ENCODE measurements at places on chromosomes 12 and 14.

- DNase-seq = no peak
Observed at GRCh38 chr12:47080725-47081502, 1.2 kb upstream of the AMIGO2 start.

DNA sequence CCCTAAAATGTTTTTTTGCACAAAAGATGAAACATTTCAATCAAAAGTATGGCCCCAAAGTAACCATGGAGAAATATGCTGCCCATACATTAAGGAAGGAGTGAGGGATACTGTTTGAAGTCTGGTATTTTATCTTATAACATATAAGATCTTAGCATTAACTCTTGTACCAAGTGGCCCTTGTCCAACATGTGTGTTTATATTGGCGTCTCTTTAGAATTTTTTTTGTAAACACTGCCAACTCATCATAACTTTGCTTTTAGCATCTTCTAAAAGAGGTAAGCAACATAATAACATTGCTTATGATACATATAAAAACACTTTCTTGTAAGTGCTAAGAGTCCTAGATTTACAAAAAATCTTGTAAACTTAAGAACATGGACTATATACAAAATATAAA is 419.7 kb downstream of the ADAMTS20 start:
- DNase-seq = no peak

DNA sequence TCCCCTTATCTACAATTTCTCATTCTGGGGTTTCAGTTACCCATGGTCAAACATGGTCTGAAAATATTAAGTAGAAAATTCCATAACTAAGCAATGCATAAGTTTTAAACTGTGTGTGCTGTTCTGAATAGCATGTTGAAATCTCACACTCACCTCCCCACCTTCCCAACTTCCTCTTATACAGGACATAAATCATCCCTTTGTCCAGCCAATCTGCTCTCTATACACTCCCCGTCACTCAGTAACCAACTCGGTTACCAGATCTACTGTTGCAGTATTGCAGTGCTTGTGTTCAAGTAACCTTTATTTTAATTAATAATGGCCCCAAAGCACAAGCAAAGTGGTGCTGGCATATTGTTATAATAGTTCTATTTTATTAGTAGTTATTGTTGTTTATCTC is 420.5 kb downstream of the GXYLT1 start:
- no peak for DNase-seq

GRCh38 chr12:125124320-125124966 is 59.2 kb downstream of the AACS start:
- no peak for DNase-seq

- no peak for DNase-seq
Observed at GRCh38 chr12:51028126-51028812, 2.1 kb upstream of the SLC11A2 start.

GRCh38 chr14:50772412-50772811 is 58.5 kb downstream of the NIN start:
- no peak for DNase-seq

DNA sequence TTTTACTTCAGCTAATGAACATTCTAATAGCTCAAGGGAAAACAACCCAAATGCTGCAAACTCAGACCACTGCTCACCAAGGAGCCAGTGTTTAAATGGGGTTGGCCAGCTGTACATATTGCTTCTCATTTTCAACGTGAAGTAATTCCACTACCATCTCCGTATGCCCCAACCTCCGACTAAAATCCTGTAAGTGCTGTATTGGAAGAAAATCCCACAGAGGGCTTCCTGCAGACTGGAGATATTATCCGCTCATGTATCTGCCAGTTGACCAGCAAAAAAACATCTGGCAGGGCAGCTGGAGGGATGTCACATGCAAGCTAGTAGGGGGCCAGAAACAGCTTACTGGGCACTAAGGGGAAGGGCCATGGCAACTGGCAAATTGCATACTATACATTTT is 485.0 kb downstream of the SNAPC1 start:
- no peak for DNase-seq

DNA sequence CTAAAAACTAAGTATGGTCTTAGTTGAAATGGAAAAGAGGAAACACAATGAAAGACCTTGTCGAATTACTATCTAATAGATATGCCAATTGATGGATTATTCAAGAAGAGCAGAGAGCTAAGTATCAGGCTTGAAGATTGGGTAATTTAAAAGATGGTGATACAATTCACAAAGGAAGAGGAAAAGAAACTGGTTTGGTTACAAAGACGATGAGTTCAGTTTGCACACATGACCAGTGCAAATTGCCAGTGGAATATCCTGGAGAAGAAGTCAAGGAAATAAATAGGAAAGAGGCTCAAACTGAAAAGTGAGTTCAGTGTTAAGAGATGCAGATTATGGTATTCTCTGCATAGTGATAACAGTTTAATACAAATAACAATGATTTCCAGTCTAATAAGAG is 2.5 kb upstream of the RAP1B start:
- DNase-seq = no peak

DNA sequence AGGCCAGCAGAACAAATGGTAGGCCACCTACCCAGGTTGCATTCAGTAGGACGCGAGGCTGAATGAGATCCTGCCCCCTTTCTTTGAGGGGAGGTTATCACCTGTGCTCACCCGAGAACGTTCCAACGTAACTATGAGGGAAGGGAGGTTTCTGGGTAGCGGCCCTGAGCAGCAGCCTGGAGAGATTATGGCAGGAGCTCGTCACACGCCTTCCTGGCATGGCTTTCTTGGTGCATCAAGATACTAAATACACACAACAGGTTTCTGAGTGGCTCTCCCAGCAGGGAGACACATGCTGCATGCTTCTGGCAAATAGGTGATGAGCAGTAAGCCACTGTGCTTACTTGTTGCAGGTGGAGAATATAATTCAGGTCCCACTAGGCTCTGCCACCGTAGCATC is 147.7 kb downstream of the CALM1 start:
- no peak for DNase-seq

- DNase-seq = no peak
Observed at GRCh38 chr14:84998216-84998615, 531.7 kb upstream of the FLRT2 start.

DNA sequence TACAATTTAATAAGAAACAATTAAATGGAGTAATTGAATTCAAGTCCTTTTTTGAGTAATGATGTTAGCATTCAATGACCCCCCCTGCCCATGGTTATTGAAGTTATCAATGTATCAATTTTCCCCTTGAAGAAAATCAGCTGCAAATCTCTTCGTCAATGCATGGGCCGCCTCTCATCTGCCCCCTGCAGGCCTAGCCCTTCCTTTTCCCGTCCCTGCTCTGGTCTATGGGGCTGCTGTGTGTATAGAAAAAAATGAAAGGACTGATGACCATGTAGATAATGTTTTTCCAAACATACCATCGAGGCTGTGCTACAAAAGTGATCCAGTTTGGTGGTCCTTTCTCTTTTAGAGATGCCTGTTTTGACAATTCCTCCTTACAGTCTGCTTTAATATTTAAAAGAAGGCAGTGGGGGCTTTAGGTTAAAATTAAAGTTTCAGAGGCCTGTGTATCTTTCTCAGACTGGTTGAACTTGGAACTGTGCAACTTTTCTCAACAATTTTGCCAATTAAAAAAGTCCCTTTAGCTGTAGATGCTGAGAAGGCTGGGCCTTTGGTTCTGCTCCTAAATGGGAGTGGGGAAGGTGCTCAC is 98.4 kb downstream of the APAF1 start:
- DNase-seq = no peak

GRCh38 chr14:95500772-95501401 is 15.6 kb downstream of the SYNE3 start:
- no peak for DNase-seq

GRCh38 chr14:91464615-91465205 is 45.4 kb downstream of the PPP4R3A start:
- DNase-seq = no peak

DNA sequence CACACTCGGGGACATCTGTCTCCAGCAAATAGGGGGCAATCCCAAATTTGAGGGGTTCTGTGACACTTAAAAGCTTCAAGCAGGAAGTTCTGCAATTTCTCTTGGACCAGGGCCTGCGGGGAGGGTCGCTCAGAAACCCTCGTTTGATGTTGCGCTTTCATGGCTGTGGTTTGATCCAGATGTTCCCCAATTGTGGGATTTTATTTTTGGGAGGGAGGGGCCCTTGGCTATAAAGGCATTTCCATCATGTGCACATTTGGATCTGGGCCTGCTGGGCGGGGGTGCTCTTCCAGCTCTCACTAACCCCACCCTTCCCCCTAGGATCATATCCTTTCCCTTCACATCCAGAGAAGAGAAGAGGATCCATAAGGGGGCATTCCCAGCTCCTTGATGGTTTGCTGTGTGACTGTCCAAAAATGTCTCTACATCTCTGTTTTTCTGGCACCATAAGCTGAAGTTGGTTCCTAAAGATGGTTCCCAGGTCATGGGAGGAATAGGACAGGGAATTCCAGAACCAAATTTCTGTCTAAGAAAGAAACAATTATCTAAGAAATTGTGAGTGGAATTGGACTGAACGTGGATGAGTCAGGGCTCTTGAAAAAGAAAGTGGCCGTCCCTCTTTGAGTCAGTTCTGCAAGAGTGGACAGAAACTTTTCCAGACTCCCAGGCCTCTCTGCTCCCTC is 47.2 kb downstream of the SMUG1 start:
- no peak for DNase-seq

- DNase-seq = no peak
Observed at GRCh38 chr12:10667581-10667980, 6.3 kb downstream of the STYK1 start.

- no peak for DNase-seq
Observed at GRCh38 chr12:109946913-109947312, 46.8 kb downstream of the TCHP start.

GRCh38 chr12:3458041-3458440 is 33.0 kb upstream of the PRMT8 start:
- no peak for DNase-seq

- no peak for DNase-seq
Observed at GRCh38 chr14:37900561-37900960, 305.1 kb downstream of the TTC6 start.

DNA sequence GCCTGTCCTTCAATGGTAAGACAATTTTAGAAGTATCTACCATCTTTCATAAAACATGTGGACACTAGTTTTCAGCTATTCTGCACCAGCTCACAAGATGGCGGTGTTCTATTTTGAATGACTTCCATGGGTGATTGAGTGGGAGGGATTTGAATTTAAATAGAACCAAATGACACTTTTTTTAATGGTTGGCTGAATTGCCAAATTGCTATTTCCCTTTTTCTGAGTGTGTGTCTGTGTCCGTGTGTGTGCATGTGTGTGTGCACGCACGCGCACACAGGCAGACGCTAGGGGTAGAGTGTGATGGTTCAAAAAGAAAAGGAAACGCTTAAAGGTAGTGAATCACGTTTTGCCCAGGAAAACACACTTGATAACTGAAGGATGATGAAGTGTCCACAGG is 362.6 kb downstream of the DAD1 start:
- DNase-seq = no peak

DNA sequence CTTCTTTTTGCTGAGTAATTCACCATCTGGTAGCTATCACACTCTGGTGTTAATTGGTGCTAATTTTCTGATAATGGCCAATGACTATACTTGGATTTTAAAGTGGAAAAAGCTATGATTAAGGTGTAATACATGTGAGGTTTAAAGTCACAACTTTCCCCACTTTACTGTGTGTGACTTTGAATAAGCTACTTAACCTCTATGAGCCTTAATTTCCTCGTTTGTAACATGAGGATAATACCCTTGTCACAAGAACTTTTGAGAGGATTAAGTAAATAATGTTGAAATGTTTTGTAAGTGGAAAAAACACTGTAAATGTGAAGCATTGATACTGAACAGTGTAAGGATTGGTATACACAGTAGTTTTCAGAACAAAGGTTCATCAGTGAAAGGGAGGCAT is 65.3 kb downstream of the MSRB3 start:
- DNase-seq = no peak

DNA sequence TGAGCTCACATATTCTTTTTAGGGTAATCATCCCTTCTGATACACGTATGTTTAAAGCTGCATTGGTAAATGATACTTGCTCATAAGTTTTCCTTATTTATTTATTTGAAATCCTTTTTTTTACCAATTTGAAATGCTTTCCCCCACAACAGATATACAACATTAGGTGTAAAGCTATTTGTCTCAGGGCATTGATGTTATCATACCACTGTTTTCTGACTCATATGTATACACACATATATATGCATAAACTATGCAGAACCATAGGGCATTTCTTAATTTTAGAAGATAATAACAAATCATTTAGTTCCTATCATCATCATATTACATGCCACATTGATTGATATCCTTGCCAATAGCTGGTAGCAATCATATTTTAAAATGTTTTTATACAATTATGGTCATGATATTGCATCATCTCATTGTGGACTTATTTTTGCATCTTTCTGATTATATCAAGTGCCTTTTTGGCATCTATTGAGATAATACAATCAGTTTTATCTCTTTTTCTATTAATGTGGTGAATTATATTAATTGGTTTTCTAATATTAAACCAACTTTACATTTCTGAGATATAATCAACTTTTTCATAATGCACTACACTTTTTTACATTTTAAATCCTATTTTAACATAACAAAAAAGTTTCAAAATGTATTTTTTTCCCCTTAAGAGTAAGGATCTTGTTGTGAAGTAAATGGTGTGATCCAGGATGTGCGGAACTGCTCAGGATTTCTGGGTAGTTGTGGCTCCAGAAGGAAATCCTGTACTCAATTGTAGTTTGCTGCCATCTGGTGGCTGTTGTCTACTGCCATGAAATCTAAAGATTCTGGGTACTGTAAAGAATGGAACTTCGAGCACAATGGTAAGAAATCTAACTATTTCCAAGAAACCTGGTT is 16.7 kb downstream of the OR9K2 start:
- no peak for DNase-seq

DNA sequence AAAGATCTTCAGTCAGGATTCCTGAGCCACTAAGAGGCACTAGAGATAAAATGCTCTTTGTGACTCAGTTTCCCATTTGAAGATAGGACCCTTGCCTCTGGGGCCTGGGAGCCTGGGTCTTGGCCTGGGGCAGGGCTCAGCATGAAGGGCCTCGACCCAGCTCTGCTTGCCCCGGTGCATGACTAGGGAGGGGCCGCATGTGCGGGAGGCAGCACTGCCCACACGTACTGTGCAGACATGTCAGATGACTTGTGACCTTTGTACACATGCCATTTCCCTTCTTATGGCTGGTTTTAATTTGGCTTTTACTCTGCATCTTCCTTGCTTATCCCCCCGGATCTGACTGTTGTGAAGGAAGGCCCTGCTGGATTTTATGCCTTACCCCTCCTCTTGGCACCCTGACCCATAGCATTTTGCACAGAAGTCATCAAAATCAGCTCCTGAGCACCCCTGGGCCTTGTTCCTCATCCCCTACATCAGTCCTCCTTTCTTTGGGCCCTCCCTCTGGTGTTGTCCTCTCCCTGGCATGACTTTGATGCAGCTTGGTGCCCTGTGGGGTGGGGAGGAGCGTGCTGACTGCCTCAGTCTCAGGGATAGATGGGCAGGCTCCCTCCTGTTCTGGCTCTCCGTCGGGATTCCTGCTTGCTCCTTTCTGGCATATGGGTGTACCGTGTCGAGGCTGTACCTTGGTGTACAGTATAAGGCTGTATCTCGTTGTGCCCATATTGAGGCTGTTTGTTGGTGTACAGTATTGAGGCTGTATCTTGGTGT is 4.4 kb downstream of the CLSTN3 start:
- DNase-seq = no peak
